ENCODE measurements at places on chromosomes 16 and 17.
A peak's percentile ranks its signal among the peaks of the same experiment; 100 is the strongest.

- peaks cover 37% of the 10 kb centered on the region for H3K27me3 ChIP-seq
- H3K27ac ChIP-seq: no peak overlapping the region
- H3K4me3 ChIP-seq: no peak overlapping the region
- no peaks in the 10 kb centered on the region for H3K4me1 ChIP-seq
Observed at GRCh38 chr16:9251026-9251425, 159.6 kb downstream of the HAPSTR1 start.

DNA sequence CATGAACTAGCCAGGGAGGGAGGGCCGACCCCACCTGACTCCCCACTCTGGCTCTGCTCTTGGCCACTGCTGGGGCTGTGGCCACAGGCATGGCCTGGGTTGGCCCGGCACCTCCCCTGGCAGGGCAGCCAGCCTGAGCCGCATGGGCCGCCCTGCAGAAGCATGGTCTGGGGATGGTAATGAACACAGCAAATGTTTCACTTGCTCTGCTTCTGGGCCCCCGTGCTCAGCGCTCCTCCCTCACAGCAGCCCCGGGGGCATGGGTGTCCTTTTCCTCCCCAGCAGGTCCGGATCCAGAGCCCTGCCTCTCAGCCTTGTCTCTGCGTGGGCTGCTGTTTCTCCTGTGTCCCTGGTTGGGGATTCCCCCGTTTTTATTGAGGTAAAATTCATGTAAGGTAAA is 30.9 kb upstream of the KCNJ12 start:
- H3K4me3 ChIP-seq: no peak overlapping the region
- H3K27me3 ChIP-seq: no peaks in the 10 kb centered on the region
- no peaks in the 10 kb centered on the region for H3K36me3 ChIP-seq
- H3K4me1 ChIP-seq: peaks cover 9% of the 10 kb centered on the region
- DNase-seq: no peak

DNA sequence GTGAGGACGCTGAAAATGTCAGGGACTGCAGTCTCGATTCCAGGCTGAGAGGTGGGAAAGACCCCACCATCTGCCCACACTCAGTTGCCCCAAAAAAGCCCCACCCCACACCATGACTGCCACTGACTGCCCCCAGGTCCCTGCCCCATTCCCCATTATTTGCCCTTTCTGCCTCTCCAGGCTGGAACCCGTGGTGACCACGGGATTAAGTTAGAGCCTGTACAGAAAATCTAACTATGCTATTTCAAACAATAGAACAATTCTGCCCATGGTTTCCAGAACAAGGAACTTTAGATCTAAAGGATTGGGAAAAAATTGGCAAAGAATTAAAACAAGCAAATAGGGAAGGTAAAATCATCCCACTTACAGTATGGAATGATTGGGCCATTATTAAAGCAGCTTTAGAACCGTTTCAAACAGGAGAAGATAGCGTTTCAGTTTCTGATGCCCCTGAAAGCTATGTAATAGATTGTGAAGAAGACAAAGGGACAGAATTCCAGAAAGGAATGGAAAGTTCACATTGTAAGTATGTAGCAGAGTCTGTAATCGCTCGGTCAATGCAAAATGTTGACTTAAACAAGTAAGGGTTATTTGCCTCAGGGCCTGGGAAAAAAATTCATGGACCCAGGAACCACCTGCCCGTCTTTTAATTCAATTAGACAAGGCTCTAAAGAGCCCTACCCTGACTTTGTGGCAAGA is 14.4 kb downstream of the FLYWCH1 start:
- H3K27ac ChIP-seq: no peak overlapping the region
- no peak overlapping the region for H3K4me3 ChIP-seq
- no peak for DNase-seq
- H3K27me3 ChIP-seq: no peaks in the 10 kb centered on the region

- no peaks in the 10 kb centered on the region for H3K27me3 ChIP-seq
- H3K4me1 ChIP-seq: peaks cover 25% of the 10 kb centered on the region
- no peak overlapping the region for H3K4me3 ChIP-seq
- peaks cover 10% of the 10 kb centered on the region for H3K36me3 ChIP-seq
Observed at GRCh38 chr17:80855196-80855947, 136.3 kb upstream of the CHMP6 start.

GRCh38 chr16:80806927-80807340 is 2.5 kb upstream of the CDYL2 start:
- peaks cover 20% of the 10 kb centered on the region for H3K4me1 ChIP-seq
- no peak overlapping the region for H3K4me3 ChIP-seq
- H3K27me3 ChIP-seq: no peaks in the 10 kb centered on the region
- DNase-seq: no peak
- H3K36me3 ChIP-seq: peaks cover 4% of the 10 kb centered on the region

- peaks cover 53% of the 10 kb centered on the region for H3K27me3 ChIP-seq
- peaks cover 12% of the 10 kb centered on the region for H3K4me1 ChIP-seq
- no peak overlapping the region for H3K27ac ChIP-seq
- peaks cover 1% of the 10 kb centered on the region for H3K36me3 ChIP-seq
- no peak for DNase-seq
- H3K4me3 ChIP-seq: no peak overlapping the region
Observed at GRCh38 chr17:8059131-8059530, 20.3 kb downstream of the ALOX15B start.

- DNase-seq: no peak
- H3K4me3 ChIP-seq: no peak overlapping the region
- peaks cover 14% of the 10 kb centered on the region for H3K4me1 ChIP-seq
- H3K27me3 ChIP-seq: no peaks in the 10 kb centered on the region
- H3K36me3 ChIP-seq: no peaks in the 10 kb centered on the region
Observed at GRCh38 chr16:12341966-12342365, 365.4 kb downstream of the SNX29 start.

GRCh38 chr16:64989050-64989449 is 132.8 kb downstream of the CDH11 start:
- H3K36me3 ChIP-seq: no peaks in the 10 kb centered on the region
- DNase-seq: no peak
- no peak overlapping the region for H3K27ac ChIP-seq
- no peaks in the 10 kb centered on the region for H3K4me1 ChIP-seq

- no peak for DNase-seq
- peaks cover 58% of the 10 kb centered on the region for H3K36me3 ChIP-seq
- no peak overlapping the region for H3K4me3 ChIP-seq
- H3K27me3 ChIP-seq: no peaks in the 10 kb centered on the region
Observed at GRCh38 chr17:75219815-75220214, 14.3 kb downstream of the NUP85 start.

DNA sequence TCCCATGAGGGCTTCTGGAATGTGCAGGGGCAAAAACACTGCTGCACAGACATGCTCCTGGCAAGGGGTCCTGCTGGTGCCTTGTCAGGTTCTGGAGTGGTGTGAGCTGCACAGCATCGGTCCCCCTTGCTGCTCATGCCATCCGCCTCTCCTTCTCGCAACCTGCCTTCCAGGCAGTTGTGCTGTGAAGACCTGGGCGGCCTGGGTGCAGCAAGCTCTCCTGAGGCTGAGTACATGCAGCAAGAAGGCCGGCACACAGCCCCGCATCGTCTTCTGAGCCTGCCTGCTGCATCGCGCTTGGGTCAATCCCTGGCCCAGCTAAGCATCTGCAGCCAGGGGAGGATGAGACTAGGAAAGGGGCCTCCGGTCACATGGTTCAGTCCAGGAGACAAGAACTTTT is 478 bp upstream of the TRPV1 start:
- DNase-seq: no peak
- no peaks in the 10 kb centered on the region for H3K27me3 ChIP-seq
- H3K36me3 ChIP-seq: peaks cover 20% of the 10 kb centered on the region
- no peaks in the 10 kb centered on the region for H3K4me1 ChIP-seq
- no peak overlapping the region for H3K27ac ChIP-seq

GRCh38 chr17:39143552-39144093 is 7.8 kb downstream of the PLXDC1 start:
- no peaks in the 10 kb centered on the region for H3K36me3 ChIP-seq
- H3K4me3 ChIP-seq: no peak overlapping the region
- no peaks in the 10 kb centered on the region for H3K27me3 ChIP-seq

DNA sequence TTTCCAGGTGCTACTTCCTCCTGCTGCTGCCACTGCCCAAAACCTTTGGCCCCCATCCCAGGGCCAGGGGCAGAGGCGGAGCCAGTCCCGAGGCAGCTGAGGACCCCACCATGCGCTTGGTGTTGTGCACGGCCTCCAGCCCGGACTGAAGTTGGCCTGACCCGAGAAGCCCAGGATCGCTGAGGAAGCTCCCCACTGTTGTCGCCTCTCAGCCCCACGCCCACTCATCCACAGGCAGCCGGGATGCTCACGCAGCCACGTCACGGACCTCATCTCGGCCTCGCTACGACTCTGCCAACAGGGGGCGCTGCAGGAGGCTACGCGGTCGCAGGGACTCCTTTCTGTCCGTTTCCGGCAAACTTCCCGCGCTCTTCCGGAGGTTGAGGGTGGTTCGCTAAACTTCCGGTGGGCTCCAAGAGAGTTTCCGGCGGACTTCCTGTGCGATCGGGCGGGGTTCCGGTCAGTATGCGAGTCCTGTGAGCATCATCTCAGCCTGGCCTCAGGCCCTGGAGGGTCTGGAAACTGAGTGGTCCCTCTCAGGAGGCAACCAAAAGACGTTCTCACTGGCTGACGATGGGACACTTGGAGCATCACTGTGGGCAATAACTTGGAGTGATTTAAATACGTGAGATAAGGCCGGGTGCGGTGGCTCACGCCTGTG is 12.4 kb downstream of the ZG16B start:
- DNase-seq: peak; percentile 60
- H3K27me3 ChIP-seq: no peaks in the 10 kb centered on the region
- peaks cover 8% of the 10 kb centered on the region for H3K36me3 ChIP-seq
- peaks cover 52% of the 10 kb centered on the region for H3K4me1 ChIP-seq
- peak overlapping the region; percentile 89 for H3K27ac ChIP-seq

DNA sequence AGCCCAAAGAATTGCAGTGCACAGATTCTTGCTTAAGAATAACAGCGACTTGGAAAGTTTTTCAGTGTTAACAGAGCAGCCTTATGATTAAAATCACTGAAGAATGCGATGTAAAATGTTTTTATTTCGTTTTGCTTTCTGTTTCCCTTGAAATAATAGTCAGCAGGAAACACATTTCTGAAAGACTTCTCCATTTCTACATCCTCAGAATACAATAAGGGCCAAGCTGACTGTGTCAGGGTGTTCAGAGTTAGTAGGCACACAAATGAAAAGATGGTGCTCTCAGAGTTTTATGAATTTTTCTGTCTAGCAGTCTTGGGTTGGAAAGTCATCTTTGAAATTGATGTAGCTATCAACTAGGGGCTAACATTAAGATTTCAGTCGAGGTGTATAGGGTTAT is 582.9 kb upstream of the RBFOX1 start:
- no peaks in the 10 kb centered on the region for H3K27me3 ChIP-seq
- no peaks in the 10 kb centered on the region for H3K4me1 ChIP-seq
- H3K4me3 ChIP-seq: no peak overlapping the region
- no peaks in the 10 kb centered on the region for H3K36me3 ChIP-seq
- no peak overlapping the region for H3K27ac ChIP-seq

GRCh38 chr17:72382971-72383722 is 262.3 kb downstream of the SOX9 start:
- peaks cover 33% of the 10 kb centered on the region for H3K27me3 ChIP-seq
- no peak overlapping the region for H3K27ac ChIP-seq
- H3K4me3 ChIP-seq: no peak overlapping the region
- no peaks in the 10 kb centered on the region for H3K4me1 ChIP-seq
- no peak for DNase-seq
- H3K36me3 ChIP-seq: peaks cover 2% of the 10 kb centered on the region

GRCh38 chr16:73058616-73059409 is 10.9 kb upstream of the ZFHX3 start:
- H3K4me3 ChIP-seq: peak overlapping the region; percentile 80
- DNase-seq: no peak
- peaks cover 21% of the 10 kb centered on the region for H3K4me1 ChIP-seq
- H3K27me3 ChIP-seq: peaks cover 50% of the 10 kb centered on the region

GRCh38 chr16:25066747-25067631 is 44.6 kb upstream of the LCMT1 start:
- peaks cover 27% of the 10 kb centered on the region for H3K4me1 ChIP-seq
- H3K36me3 ChIP-seq: peaks cover 5% of the 10 kb centered on the region
- peak overlapping the region; percentile 82 for H3K4me3 ChIP-seq
- peak overlapping the region; percentile 80 for H3K27ac ChIP-seq
- peak; percentile 57 for DNase-seq

- no peaks in the 10 kb centered on the region for H3K4me1 ChIP-seq
- H3K27ac ChIP-seq: no peak overlapping the region
- H3K27me3 ChIP-seq: peaks cover 42% of the 10 kb centered on the region
- DNase-seq: no peak
- no peaks in the 10 kb centered on the region for H3K36me3 ChIP-seq
- no peak overlapping the region for H3K4me3 ChIP-seq
Observed at GRCh38 chr17:80446645-80447405, 29.6 kb downstream of the NPTX1 start.

DNA sequence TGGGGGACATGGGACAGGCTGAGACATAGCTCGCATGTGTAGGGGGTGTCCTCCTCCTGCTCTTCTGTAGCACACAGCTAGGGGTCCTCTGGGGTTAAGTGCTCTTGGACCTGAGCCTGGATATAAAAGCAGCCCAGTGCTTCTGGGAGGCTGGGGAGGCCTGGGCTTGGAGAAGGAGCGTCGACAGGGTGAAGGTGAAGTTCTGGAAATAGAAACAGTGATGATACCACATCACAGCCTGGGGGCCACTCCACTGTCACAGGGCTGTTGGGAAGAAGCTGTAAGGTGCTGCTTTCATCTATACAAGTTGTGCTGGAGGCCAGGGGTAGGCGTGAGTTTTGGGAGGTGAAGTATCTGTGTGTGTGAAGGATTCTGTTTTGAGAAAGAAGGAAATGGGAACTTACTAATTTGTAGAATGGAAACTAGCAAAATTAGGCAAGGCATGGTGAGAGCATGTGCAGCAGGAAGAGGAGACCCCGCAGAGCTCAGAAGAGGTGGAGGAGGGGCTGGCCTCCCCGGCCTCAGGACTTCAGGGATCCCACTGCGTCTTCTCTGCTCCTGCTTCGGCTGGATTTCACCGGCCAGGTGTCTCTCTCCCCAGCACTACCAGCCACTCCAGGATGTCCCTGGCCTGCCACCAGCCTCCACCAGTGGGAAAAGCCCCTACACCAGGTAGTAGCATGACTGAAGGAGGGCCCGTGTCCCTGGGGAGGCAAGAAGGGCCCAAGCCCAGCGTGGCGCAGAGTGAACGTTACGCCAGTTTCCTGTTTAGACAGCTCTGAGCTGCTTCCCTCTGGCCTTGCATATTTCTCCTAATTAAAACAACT is 19.4 kb downstream of the PLCG2 start:
- no peaks in the 10 kb centered on the region for H3K27me3 ChIP-seq
- H3K36me3 ChIP-seq: peaks cover 6% of the 10 kb centered on the region
- DNase-seq: no peak
- H3K27ac ChIP-seq: peak overlapping the region; percentile 91

DNA sequence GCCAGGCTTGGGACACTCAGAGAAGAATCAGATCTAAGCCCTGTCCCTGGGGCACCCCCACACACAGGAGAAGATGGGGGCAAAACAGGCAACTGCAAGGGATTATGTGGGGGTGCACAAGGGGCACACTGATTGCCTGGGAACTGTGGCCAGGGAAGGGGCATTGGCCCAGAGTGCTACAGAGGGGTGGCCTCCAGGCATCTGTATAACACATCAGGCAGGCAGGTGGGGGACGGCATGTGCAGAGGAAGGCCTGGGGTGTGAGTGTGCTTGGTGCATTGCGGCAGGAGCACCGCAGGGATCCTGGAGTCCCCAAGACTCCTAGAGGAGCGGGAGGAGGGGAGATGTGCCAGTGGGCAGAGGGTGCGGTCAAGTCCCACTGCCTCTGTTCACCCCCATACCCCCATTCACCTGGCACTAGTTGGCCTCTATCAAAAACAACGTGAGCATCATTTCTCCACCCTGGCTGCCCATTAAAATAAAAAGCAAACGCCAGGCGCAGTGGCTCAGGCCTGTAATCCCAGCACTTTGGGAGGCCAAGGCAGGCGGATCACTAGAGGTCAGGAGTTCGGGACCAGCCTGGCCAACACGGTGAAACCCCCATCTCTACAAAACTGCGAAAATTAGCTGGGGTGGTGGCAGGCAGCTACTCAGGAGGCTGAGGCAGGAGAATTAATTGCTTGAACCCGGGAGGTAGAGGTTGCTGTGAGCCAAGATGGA is 41.5 kb downstream of the C16orf82 start:
- no peak overlapping the region for H3K4me3 ChIP-seq
- H3K27me3 ChIP-seq: peaks cover 4% of the 10 kb centered on the region
- DNase-seq: no peak
- no peak overlapping the region for H3K27ac ChIP-seq
- H3K36me3 ChIP-seq: peaks cover 1% of the 10 kb centered on the region

Measured in central memory CD8-positive, alpha-beta T cell (primary cell).